Caudate nucleus (tissue), 63 donors: ENCODE measurements at places on chromosomes 5 and 9.

DNA sequence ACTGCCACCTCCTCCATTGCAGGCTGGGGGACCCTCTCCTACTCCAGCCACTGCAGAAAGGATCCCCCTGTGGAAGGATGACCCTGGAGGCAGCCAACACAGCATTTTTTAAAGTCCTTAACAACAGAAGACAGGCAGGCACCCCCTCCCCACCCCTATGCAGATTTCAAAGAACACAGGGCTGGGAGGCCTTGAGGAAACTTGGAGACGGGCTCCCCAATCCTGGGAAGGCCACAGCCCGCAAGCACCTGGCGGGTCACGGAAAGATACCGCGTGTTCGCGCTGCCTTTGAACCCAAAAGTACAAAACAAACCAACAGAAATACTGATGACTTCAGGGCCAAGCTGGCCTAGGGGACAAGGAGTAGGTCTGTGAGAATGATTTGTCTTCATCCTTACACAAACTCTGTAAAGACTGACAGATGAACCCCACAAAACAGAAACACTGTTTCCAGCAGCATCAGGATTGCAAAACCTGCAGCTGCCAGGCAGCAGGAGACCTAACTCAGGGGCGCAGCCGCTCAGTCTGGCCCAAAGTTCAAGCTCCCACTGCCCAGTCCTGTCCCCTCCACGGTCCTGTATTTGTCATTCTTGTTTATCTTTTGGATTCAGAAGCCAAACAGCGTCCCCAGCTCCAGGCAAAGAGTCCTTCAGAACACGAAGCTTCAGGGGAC lies 13.8 kb downstream of the VAV2 start:
- no peak for DNase-seq

DNA sequence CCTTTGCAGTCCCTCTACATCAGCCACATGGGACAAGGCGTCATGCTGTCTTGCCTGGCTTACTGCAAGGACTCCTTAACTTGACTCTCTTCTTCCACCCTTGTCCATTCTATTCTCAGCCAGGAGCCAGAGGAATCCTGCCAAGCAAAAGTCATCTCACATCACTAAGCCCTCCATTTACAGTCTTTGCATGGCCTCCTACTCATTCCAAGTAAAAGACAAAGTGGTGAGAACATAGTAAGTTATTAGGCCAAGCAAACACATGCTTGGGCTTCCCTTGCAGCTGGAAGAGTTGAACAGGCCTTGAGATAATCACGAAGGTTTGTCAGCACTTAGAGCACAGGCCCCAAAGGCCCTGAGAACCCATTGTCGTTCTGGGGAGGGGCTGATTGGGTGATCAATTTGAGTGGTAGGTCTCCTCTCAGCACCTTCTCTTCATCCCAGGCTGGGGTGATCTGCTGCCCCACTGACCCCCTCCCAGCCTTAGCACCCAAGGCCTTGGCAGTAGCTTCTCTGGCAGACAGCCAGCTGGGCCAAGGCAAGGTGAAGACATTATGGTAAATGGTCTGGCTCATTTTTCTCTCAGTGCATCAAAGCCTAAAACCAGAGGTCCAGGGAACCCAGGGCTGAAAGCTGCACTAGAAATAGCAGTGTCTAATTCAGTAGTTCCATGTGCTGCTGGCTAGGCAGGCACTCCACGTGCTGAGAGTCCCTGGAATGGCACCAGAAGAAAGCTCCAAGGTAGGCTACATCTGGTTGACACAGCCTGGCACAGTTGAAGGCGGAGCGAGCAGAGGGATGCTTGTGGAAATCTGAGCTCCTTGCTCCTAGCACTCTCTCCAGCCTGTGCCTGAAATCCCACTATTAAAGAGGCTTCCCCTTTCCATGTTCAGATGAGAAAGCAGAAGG lies 121.4 kb downstream of the ASTN2 start:
- DNase-seq, result no peak

GRCh38 chr9:89872913-89873707 lies 268.3 kb downstream of the GADD45G start:
- DNase-seq, result no peak

DNA sequence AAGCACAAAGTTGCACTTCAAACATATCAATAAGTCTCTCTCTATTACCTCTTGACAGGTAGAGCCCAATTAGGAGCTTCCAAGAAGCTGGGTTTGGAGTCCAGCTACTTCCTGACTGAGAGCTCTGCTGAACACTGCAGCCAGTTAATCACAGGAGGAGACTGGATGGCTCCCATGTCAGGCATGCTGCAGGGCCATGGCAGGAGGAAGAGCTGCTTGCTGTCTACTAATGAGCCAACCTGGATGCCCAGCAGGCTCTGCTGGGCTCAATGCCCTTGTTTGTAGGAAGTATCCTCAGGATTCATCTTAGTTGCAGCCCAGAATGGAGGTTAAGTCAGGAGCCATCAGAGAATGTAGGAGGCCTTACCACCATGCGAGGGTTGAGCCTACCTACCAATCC lies 91.9 kb downstream of the TMEM215 start:
- DNase-seq, result no peak

DNA sequence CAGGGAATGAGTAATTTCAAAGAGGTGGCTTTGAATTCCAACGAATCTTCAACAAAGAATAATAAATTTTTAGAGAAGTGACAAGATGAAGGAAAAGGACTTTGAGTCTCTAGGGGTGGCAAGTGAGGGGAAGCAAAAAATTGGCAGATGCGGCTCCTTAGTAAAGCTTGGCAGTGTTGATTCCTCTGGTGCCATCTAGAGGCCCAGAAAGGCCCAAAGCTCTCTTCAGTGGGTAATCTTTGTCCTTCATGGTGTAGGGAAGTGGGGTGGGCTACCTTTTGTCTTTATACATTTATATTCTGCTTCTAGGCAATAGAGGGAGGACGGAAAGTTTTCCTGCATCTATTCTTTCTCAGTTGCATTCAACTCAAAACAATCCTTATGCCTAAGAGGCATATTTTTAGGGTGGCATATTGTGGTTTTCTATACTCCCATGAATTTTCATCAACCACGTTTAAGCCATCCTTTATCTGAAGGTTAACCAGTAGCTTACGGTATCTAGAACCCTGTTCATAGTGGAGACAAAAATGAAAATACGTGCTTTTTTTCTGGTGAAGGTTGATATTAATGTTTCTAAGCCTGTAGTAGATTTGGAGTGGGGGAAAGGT lies 17.5 kb upstream of the ROPN1L start:
- DNase-seq, result peak; percentile 2

DNA sequence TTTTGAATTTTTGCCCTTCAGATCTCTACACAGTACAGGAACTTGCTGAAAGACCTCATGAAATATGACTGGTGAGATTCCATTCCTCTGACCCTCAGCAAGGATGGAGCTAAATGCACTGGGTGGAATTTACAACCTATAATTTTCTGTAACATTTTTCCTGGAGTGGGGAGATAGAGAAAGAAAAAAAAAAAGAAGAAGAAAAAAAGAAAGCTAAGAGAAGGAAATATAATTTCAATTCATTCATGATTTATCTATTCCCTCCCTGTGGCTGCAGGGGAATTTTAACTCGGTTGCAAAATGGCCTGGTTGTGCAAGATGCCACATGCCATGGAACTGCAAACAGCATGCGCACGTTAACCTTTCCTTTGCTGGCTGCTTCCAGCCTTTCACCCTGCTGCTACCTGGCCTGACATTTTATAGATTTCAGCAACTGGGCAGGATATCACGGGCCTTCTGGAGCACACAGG lies 155.4 kb downstream of the FSTL4 start:
- DNase-seq, result no peak

DNA sequence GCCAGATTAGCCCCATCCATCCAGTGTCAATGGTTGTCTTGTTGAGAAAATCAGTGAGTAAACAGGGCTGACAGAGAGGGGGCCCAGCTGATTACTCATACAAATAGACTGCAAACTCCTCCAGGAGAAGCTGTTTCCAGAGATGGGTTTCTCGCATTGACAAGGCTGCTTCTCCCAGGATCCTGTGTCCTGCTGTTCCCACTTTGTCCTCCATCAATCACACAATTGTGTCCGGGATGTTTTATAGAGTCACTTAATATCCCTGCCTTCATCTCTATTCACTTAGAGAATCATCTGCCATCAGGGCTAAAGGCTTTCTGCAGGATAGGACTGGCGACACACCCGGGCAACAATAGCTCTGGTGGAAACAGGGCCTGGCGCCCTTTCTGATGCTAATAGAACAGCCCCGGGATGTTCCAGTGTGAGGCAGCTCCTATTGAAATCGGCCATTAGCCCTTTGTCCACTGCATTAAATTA lies 71.7 kb upstream of the TBCA start:
- DNase-seq, result no peak

- DNase-seq, result no peak
Measured at GRCh38 chr9:105118636-105119035, 125.8 kb upstream of the SLC44A1 start.

GRCh38 chr9:114053246-114054005 lies 24.7 kb downstream of the AMBP start:
- DNase-seq, result no peak

- DNase-seq, result no peak
Measured at GRCh38 chr5:130017173-130017572, 112.9 kb downstream of the CHSY3 start.

DNA sequence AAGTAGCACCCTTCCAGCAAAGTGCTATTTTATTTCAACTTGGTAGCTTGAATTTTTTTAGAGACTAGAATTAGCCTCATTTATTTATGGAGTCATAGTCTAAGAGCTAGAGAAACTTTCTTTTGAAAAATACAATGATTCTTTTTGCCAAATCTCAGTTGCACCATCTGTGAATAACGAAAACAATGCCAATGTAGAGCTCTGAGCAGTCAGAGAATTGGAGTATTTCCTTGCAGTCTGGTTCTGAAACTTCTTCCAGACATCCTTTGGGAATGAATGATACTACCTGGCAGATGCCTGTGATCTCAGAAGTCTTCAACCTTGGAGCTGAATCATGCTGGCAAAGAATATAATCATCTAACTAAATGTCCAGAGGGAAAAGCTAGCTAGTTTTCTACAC lies 511.5 kb upstream of the CYLC2 start:
- no peak for DNase-seq

- no peak for DNase-seq
Measured at GRCh38 chr9:81649475-81650240, 39.7 kb downstream of the TLE1 start.

DNA sequence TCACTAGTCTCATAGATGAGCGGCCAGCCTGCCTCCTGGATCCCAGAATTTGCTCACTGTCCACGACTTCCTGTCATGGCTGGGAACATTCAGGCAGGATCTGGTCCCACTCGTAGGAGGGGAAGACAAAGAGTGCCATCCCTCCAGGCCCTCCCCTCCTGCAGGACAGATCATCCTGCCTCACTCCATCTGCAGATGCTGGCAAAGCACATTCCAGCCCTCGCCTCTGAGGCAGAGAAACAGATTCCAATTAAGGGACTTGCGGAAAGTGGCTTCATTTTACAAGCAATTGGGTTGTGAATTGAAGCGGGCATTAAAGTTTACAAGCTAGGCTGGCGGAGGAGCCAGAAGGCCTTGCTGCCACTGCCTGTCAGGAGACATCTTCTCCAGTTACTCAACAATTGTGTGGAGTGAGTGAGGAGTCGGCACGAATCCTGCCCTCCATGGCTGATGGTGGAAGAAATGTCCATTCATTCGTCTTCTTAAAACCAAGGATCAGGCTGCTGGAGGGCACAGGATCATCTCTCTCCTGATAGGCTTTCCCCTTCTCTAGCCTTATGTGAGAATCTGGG lies 41.8 kb upstream of the KCNMB1 start:
- DNase-seq, result no peak

DNA sequence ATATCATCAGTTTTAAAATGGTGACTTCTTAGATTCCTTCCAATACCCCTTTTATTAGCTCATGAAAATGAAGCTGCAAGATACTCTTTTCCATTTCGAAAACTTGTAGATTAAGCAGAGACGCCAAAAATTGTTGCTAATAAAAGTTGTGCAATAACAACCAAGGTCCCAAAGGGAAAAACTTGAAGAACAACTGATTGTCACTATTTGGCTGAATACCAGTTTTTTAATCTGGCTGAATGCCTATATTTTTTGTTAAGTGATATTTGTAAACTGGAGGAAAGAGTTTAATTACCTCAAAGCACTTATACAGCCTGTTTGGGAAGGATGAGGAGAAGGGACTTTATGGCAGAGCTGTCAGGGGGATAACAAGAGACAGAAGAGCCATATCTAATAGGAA lies 14.6 kb downstream of the C5orf58 start:
- no peak for DNase-seq

DNA sequence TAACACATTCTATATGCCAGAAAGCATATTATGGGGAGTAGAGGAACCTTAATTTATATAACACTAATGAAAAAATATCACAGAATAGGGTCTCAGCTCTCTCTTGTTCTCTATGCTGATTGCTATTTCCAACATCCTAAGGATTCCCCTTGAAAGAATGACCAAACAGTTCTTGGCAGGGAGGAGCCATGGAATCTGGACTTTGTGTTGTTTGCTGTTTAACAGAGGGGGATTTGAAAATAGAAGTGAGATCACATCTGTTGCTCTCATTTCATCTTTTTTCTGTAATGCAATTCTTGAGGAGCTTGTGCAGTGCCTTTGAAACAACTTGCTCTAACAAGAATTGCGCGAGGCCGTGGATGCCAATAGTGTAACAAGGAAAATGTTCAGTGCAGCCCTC lies 755.3 kb downstream of the TLE1 start:
- no peak for DNase-seq

- DNase-seq, result no peak
Measured at GRCh38 chr9:90046317-90046861, 441.6 kb downstream of the GADD45G start.

DNA sequence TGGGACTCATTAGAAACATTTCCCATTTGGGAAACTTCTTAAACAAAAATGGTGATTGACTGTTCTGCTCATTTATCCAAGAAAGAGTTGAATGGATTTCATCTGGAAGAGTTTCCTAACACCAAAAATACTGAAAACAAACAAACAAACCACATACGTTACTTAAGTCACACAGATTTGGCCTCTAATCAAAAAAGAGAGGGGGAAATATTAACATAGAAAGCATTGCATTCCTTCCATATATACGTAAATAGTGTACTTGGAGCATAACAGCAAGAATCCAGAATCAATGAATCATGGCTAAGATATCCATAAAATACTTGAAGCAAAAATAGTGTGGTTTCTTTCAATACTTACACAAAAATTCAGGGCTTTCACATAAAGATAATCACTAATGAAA lies 189.8 kb upstream of the MAP3K1 start:
- no peak for DNase-seq

DNA sequence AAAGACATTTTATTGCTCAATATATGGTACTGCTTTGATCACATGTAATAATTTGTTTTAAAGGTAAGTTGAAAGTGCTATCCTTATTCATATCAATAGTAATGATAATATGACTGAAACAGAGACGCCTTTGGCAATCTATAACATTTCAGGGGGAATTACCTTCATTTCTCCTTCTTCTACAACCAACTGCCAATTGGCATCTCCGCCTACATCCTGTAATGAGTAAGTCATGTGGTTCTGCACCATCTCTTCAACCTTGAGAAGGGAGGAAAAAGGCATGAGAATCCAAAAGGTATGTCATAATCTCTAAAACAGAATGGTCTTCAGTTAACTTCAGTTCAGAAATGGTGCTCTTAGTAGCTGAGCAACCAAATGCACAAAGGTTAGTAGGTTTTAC lies 52.4 kb downstream of the HMGCR start:
- no peak for DNase-seq

DNA sequence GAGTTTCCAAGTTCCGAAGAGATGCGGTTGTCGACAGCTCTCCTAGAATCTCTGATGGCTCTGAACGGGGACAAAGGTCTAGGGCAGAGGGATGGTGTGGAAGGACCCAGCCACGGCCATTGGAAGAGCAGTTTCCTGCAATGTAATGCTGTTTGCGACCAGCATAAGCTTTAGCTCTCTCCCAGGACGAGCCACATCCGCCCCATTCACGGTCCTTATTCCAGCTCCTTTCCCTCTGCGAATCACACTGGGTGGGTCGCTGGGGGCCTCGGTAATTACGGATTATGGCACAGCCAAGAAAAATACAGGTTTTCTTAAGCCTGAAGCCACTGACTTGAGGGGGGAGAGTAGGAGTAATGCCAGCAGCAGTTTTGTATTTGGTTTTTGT lies 22.7 kb downstream of the ANXA2R start:
- no peak for DNase-seq
